Heart left ventricle (tissue), 16 donors: ENCODE measurements at places on chromosomes 3 and 15. TPM values are rescaled to one million over a fixed set of nuclear protein-coding genes. Genes with fewer than 3 reads are reported as not detected.
A peak's percentile ranks its signal among the peaks of the same experiment; 100 is the strongest.

The LPP gene
- 163 TPM for total RNA-seq

The GPD1L gene
- 123 TPM for total RNA-seq

- no peak for DNase-seq
Observed at GRCh38 chr15:101723171-101723873, 951 bp downstream of the TARS3 start.

GRCh38 chr15:90571063-90571541 is 41.4 kb downstream of the CRTC3 start:
- peak; percentile 41 for DNase-seq

DNA sequence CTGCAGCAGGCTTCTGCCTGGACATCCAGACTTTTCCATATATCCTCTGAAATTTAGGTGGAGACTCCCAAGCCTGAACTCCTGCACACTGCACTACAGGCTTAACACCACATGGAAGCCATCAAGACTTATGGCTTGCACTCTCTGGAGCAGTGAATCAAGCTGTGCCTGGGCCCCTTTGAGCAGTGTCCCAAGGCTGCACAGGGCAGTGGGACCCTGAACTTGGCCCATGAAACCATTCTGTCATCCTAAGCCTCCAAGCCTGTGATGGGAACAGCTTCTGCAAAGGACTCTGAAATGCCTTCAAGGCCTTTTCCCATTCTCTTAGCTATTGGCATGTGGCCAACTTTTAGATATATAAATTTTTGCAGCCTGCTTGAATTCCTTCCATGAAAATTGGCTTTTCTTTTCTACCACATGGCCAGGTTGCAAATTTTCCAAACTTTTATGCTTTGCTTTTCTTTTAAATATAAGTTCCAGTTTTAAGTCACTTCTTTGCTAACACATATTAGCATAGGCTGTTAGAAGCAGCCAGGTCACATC is 257.8 kb upstream of the DCBLD2 start:
- no peak for DNase-seq

DNA sequence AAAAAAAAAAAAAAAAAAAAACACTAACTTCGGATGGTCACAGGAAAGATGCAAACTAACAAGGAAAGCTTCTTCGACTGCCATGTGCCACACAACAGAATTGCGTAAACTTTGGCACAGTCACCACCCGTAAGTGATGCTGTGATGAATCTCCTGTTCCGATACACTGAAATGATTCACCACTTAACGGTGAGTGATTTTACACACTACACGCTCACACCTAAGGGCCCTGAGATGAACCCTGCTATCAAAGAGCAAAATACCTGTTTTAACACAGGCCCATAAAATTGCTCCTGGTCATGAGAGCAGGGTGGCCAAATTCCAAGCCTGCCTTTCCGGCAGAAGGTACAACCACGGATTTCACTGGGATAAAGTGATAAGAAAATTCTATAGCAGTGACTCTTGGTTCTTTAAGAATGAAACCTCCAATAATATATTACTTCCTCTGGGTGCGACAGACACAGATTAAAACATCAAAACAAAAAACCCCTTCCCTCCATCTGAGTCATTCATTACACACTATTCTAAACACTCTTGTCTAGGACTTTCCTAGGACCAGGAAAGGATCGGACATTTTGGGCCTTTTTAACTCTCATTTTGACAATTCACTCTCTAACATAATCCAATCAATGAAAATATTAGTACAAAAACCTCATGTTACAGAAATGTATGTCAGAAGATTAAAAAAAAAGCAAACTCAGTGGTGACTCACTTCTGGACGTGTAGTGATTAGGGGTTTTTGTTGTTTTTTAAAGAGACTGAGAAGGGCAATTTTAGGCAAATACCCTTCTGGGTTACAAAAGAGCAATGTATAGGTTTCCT is 28.3 kb downstream of the LRIG1 start:
- no peak for DNase-seq

- DNase-seq, result no peak
Observed at GRCh38 chr3:53545310-53545995, 51.0 kb downstream of the CACNA1D start.

GRCh38 chr3:195101001-195101583 is 169.9 kb downstream of the XXYLT1 start:
- peak; percentile 78 for DNase-seq
